Activated CD8-positive, alpha-beta T cell treated with anti-CD3 and anti-CD28 coated beads, Interleukin-2, amount 10 ng/mL, durations not matched to agents 7 days and 5 days (primary cell): ENCODE measurements at places on chromosomes 5 and 9.

GRCh38 chr5:84113246-84114105 is 271.2 kb downstream of the EDIL3 start:
- no peaks in the 10 kb centered on the region for H3K27me3 ChIP-seq
- H3K27ac ChIP-seq, result no peak overlapping the region
- no peak overlapping the region for H3K4me3 ChIP-seq
- no peak for DNase-seq

GRCh38 chr5:76908166-76908565 is 44.7 kb upstream of the CRHBP start:
- peaks cover 3% of the 10 kb centered on the region for H3K27me3 ChIP-seq
- H3K4me3 ChIP-seq, result no peak overlapping the region
- no peak overlapping the region for H3K27ac ChIP-seq
- DNase-seq, result no peak

DNA sequence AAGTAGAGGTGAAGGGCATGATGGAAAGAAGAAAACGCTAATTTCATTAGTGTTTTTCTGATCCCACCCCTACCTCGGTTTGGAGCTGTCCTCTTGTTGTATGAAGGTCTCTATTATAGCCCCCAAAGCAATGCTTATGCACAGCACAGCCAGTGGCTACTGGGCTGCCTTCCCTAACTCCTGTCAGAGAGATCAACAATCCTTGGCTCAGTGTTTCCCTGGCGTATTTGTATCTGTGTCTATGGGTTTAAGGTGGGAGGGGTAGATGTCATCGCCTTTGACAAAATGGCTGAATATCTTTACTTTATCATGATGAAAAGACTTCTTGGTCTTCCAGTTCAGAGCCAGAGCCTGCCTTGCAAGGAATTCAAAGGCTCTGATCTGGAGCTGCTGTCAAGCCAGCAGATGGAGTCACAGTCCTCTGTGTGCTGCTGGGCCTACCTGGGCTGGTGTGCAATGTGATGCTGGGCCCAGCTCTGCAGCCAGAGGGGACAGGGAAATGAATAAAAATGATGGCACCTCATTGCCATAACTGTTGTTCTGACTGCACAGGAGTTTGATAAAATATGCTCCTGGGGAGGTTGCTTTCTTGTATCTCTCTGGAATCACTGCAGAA is 20.1 kb upstream of the HSPA9 start:
- no peak overlapping the region for H3K4me3 ChIP-seq
- no peak for DNase-seq
- H3K27ac ChIP-seq, result no peak overlapping the region
- H3K27me3 ChIP-seq, result peaks cover 8% of the 10 kb centered on the region
- no peaks in the 10 kb centered on the region for H3K4me1 ChIP-seq

DNA sequence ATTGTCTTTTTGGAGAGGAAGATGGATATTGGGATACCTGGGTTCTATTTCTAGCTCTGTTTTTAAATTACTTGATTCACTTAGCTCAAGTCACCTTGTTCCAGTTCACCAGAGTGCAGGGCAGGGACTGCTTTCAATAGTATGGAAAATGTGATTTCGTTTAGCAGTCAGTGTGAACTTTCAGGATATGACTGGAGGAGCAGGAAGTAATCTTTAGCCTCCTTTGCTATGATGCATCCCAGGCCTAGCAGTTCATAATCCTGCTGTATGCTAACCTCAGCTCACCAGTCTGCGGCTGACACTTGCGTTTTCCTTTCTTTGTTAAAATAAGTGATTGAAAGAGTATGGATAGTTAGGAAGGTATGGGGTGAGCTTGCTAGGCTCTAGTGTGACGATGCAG is 169.7 kb downstream of the ARHGAP26 start:
- H3K4me1 ChIP-seq, result peaks cover 27% of the 10 kb centered on the region
- peaks cover 13% of the 10 kb centered on the region for H3K36me3 ChIP-seq
- no peak overlapping the region for H3K4me3 ChIP-seq
- no peak for DNase-seq
- no peak overlapping the region for H3K27ac ChIP-seq
- no peaks in the 10 kb centered on the region for H3K27me3 ChIP-seq

DNA sequence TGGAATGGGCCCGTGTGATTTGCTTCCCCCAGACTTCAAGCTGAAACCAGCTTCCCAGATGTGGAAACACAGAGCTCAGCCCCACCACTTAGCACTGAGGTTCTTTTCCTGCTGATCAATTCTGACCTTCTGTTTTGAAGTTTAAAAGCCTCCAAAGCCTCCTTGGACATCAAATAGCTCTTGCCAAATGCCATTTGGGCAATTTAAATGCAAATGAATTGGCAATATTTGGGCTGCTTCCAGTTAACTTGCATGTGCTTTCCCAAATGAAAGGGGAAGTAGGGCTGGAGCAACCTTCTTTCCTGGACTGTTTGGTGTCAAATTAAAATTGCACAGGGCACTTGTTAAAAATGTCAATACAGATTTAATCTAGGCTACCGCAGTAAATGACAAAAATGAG is 710.5 kb downstream of the TLR4 start:
- no peaks in the 10 kb centered on the region for H3K4me1 ChIP-seq
- no peaks in the 10 kb centered on the region for H3K27me3 ChIP-seq
- no peak overlapping the region for H3K4me3 ChIP-seq
- H3K27ac ChIP-seq, result no peak overlapping the region
- H3K36me3 ChIP-seq, result no peaks in the 10 kb centered on the region
- DNase-seq, result no peak

GRCh38 chr5:78490709-78491485 is 130.5 kb downstream of the SCAMP1 start:
- no peaks in the 10 kb centered on the region for H3K27me3 ChIP-seq
- no peak for DNase-seq
- H3K4me1 ChIP-seq, result no peaks in the 10 kb centered on the region
- no peak overlapping the region for H3K4me3 ChIP-seq

GRCh38 chr9:25481372-25481771 is 196.9 kb downstream of the TUSC1 start:
- no peaks in the 10 kb centered on the region for H3K36me3 ChIP-seq
- H3K4me3 ChIP-seq, result no peak overlapping the region
- H3K4me1 ChIP-seq, result no peaks in the 10 kb centered on the region
- no peaks in the 10 kb centered on the region for H3K27me3 ChIP-seq
- DNase-seq, result no peak

DNA sequence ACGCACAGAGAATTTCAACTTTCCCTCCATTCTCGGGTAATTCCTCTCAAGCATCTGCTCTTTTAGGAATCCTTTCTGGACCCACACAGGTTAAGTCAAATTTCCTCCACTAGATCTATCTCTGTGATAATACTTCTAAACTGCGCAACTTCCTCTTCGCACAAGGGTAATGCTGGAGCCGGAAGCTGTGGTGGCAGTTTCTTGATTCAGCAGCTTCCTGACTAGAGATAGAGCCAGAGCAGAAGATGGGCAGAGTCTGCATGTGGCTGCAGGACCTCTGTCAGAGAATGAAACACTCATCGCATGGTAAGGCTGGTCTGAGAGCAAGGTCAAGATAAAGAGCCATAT is 11.1 kb upstream of the CDC42SE2 start:
- no peaks in the 10 kb centered on the region for H3K27me3 ChIP-seq
- peaks cover 77% of the 10 kb centered on the region for H3K4me1 ChIP-seq

DNA sequence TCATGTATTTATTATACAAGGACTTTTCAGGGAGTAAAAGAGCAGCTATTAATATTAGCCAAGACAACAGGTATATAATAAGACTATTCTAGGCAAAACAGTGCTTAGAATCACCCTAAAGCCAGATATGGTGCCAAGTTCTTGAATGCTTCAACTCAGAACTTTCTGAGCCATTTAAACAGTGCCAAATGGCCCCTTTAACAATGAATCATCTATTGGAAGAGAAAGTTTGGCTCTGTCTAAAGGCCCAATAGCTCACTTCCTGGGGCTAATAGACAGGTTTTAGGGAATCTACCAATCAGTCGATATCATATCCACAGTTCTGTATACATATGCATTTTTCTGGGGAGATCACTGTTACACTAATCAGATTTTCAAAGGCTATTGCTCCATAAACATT is 42.9 kb downstream of the ZNF474 start:
- H3K27ac ChIP-seq, result no peak overlapping the region
- H3K4me1 ChIP-seq, result no peaks in the 10 kb centered on the region
- H3K36me3 ChIP-seq, result no peaks in the 10 kb centered on the region
- H3K4me3 ChIP-seq, result no peak overlapping the region

DNA sequence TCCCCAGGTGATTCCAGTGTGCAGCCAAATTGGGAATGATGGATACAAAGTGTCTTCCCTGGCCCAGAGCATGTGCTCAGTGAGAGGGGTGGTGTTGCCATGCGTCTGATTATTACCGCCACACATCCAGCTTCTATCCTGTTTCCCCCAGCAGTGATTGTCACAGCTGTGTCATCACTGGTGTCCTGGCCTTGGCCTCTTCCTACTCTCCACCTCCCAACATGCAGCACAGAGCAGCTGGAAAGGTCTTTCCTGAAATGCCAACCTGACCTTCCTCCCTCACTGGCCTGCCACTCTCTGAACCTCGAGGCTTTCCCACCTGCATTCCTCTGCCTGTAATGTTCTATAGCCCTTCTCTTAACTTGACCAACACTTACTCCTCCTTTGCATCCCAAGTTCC is 60.0 kb downstream of the TMOD1 start:
- H3K4me1 ChIP-seq, result peaks cover 16% of the 10 kb centered on the region
- H3K27ac ChIP-seq, result no peak overlapping the region
- DNase-seq, result no peak
- no peak overlapping the region for H3K4me3 ChIP-seq

GRCh38 chr9:95772320-95773052 is 103.0 kb upstream of the ERCC6L2 start:
- H3K27me3 ChIP-seq, result peaks cover 55% of the 10 kb centered on the region
- H3K4me3 ChIP-seq, result peak overlapping the region; percentile 41
- H3K36me3 ChIP-seq, result no peaks in the 10 kb centered on the region
